ENCODE measurements at places on chromosomes 2 and 18.

- no peak for DNase-seq
These were observed 79.6 kb downstream of the GAREM1 start for GRCh38 chr18:32391126-32391525.

GRCh38 chr2:48346124-48346536 lies 183.8 kb upstream of the STON1 start:
- no peak for DNase-seq

DNA sequence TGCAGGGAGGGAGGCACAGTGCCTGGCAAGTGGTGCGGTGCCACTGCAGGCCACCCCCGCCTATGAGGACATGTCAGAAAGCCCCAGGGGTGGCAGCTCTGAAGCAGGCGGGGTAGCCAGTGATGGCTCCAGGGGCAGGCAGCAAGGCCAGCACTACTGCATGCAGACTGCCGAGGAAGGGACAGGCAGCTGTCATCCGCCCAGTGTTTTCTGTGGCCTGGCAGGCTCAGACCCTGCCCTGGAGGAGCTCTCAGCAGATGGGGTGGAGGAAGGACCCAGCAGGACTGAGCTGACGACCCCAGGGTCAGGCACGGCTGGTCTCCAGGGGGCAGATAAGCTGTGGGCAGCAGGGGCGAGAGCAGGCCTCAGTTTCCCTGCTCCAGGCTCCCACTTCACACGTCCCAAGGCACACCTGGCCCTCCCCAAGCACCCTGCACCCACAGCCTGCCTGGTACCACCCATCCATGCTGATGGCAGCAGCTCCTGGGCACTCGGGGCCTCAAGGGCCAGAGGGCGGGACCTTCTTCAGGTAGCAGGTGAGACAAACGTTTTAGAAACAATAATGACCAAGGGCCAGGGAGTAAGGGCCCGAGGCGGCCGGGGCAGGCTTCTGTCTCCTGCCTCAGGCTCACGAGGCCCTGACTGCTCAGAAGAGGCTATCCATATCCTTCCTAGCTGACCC lies 48.5 kb downstream of the HS6ST1 start:
- no peak for DNase-seq

DNA sequence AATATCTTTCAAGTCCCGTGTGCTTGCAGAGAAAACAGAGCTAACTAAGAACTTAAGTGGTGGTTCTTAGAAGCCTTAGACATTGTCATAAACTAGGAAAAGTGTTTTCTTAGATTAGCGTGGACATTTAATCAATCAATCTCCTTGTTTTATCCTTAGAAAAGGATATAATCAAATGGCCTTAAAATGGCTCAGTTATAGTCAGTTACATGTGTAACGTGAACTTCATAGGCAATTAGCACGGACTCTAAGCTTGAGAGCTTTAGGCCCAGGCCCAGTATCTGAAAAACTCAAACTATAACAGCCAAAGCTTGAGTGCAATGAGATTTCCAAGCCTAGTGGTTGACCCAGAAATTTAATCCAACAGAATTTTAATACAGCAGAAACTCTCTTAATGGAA lies 43.5 kb upstream of the SP3 start:
- DNase-seq, result no peak

DNA sequence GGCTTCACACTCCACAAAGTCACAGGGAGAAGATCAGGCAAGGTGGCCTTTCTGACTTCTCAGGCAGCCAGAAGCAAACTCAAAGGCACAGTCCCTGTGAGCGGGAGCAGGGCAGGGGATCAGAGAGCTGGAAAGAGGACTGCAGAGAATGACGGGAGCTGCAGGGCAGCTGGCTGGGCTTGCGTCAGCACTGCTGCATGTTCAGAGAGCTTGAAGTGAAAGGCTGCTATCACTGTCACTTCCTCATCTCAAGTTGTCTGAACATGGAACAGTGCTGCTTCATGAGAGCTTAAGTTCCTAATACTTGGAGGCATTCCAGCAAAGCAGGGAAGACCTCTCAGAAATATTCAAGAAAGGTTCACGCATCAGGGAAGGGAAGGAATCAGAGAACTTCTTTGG lies 20.4 kb downstream of the TGFBRAP1 start:
- no peak for DNase-seq

DNA sequence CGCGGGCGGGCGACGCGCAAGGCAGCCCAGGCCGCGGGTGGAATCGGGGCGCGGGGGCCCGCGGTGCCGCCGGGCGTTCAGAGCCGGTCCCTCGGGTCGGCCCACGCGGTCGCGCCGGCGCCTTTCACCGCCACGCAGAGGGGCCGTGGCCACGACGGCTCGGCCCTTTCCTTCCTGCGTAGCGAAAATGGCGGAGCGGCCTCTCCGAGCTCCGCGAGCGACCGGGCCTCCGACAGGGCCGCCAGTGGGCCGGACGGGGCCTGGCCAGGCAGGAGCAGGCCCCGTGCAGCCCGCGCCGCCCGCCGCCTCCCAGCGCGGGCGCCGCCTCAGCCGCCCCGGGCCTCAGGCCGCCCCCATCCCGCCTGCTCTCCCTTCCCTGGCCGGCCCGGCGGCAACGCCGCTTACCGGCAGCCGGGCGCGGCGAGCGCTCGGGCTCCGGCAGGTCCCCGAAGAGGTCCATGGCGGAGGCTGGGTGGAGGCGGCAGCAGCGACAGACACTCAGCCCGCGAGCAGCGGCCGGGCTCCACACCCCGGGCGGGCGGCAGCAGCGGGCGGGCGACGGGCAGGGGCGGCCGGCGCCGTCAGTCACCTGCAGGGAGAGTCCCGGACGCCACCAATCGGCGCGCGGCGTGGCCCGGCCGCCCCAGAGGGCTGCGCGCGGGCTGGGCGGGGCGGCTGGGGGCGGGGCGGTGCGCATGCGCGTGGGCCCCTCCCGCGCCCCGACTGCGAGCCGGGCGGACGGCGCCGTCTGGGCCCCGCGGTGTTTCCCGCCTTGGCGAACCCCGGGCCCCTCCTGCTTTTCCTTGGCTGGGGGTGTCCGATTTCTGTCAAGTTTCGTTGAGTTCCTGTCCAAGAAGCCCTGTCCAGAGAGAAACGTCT lies at the start of gene ILKAP:
Gene ILKAP, minus strand, starts transcription at position 602 of the 879 bp plus-strand sequence. Its CDS starts 142 bp downstream, at position 460.
- DNase-seq, result peak; percentile 100

DNA sequence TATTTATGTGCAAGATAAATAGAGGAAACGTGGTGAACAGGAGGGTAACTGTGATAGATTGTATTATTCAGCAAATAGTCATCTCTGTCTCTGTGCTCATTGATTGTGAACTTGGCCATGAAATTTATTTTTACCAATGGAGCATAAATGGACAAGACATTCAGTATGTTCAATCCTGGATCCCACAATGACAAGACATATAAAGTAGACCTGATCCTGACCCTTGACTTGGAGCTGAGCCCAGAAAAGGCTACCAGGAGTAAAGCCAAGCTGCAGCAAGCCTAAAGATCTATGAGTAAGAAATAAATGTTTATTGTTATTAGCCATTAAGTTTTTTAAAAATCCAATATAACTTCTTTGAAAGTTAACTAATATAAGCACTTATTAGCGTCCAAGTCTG lies 531.2 kb downstream of the PIK3C3 start:
- DNase-seq, result no peak

DNA sequence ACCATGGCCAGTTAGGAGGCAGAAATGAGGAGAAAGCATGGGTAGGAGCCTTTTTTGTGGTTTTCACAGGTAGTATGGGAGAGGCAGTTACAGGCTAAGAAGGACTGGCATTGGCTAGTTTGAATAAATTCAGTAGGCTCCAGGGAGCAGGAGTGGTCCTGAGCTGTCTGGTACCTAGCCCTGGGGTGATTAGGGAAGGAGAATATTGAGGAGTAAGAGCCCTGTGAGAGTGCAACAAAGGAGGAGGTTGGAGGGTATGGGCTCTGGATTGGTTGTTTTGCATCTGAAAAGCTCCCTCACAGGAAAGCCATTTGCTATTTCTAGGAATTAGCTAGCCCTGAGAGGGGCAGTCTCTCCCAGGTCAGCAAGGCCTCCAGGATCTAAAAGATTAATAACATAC lies 13.3 kb upstream of the TCF7L1 start:
- DNase-seq, result no peak

GRCh38 chr2:54360055-54360792 lies 95.9 kb upstream of the SPTBN1 start:
- no peak for DNase-seq

DNA sequence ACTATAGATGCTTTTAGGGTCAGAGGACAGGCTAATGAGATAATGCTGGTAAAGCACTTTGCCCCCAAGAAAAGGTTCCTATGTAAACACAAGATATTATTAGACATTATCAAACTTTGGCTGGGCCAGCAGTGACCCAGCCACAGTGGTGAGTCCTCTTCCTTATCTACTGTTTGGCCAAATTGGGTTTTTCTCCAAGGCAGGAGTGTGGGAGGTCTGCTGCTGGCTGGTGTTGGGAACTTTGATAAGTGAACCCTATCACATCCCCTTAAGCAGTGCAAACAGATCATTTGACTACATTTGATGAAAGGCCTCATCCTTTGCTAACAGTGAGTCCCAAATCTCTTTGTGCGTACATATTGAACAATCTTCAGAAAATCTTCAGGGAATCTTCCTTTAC lies 16.2 kb downstream of the FZD7 start:
- DNase-seq, result no peak

DNA sequence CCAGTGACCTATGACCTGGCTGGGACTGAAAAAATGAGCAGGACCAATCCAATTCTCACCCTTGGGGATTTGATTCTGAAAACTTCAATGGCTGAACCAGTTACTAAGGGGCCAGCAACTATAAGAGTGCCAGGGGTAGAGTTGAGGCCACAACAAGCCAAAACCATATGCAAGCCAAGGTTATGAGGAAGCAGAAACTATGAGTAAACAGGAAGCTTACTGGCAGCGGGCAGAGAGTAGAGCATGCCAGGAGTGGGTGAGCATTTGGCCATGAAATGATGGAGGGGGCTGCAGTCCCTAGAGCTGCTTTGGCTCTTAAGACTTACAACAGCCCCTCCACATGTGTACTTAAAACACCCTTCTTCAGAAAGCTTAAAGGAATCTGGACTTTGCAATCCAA lies 82.4 kb downstream of the RBMS1 start:
- DNase-seq, result no peak

DNA sequence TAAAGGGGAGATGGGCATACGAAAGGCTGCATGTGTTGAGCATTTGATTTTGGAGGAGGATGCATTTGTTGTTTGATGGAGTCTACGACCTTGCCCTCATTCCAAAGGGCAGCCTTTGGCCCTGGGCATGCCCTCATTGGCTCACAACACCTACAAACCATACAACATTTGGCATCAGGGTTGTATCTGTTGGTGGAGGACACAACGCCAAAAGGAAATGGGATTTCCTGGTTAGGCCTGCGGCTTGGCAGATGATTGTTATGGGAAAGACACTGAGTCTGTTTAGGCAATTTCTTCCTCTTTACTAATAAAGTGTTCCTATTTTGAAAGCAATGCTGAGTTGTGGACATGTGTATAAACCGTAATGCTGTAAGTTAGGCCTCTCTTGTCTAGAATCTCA lies 246.9 kb downstream of the LDLRAD4 start:
- no peak for DNase-seq

DNA sequence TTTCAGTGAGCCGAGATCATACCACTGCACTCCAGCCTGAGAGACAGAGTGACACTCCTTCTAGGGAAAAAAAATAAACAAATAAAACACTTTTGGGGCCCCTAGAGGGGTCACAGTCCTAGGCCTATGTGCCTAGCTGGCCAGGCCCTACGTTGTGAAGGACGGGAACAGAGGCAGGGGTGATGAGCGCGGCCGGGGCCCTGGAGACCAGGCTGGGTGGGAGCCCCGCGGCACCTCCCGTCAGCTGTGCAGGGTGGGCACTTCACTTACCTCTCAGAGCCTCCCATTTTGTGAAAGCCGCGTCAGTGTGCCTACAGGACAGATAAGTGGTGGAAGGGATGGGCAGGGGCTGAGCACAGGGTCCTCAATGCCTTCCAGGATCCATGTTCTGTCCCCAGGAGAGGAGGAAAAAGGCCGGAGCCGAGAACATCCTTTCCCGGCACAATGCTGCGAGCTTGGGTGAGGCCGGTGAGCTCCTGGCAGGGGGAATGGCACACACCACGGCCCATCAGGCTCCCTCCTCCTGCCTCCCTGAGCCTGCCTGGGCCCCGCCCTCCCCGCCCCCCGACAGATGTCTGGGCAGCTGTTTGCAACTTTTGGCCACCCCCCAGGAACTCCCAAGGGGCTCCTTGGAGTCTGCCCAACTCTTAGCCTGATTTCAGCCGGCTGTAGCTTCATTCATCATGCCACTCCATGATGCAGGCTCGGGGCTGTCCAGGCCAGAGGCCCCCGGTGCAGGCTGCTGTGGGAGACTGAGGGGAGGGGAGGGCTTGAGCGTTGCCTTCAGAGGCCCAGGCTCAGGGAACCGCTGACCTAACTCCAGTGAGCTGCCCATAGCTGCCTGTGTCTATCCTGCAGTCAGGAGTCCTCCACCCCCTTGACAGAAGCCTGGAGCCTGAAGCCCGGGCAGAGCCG lies 196.5 kb downstream of the TFCP2L1 start:
- DNase-seq, result no peak

- DNase-seq, result no peak
These were observed 135.1 kb upstream of the CTDP1 start for GRCh38 chr18:79544386-79544963.

- DNase-seq, result no peak
These were observed 3.7 kb downstream of the NFATC1 start for GRCh38 chr18:79399275-79400081.

- no peak for DNase-seq
These were observed 131.1 kb downstream of the CDH2 start for GRCh38 chr18:28045880-28046279.

DNA sequence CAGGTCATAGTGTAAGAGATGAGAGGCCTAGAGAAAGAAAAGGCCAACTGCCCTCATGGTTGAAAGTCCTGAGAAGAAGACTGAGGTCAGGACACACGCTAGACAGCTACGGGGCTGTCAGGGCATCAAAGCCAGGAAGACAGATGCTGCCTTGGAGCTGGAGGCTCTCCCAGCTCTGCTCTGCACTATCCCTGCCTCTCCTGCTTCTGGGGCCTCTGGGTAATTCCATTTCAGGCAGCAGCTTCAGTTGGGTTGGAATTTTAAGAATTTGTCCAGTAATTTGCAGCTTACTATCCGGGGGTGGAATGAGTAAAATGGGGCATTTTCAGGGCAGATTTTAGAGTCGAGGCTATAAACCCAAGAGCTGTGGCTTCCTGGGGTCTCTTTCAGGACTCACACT lies 76.2 kb upstream of the CTAGE1 start:
- no peak for DNase-seq

- no peak for DNase-seq
These were observed 230.8 kb downstream of the OSR1 start for GRCh38 chr2:19127616-19128015.

GRCh38 chr2:158539176-158540005 lies 82.6 kb downstream of the PKP4 start:
- DNase-seq, result no peak

GRCh38 chr18:69737851-69738250 lies 209.8 kb downstream of the CD226 start:
- no peak for DNase-seq

- DNase-seq, result no peak
These were observed 427.5 kb downstream of the LRATD1 start for GRCh38 chr2:15059870-15060512.

- no peak for DNase-seq
These were observed 285.6 kb downstream of the GULP1 start for GRCh38 chr2:188577231-188577630.

- DNase-seq, result no peak
These were observed 1247.9 kb downstream of the LRP1B start for GRCh38 chr2:140882671-140883620.

GRCh38 chr2:237670641-237671040 lies 43.3 kb downstream of the LRRFIP1 start:
- DNase-seq, result no peak
